ENCODE measurements at places on chromosomes 1 and 21.

DNA sequence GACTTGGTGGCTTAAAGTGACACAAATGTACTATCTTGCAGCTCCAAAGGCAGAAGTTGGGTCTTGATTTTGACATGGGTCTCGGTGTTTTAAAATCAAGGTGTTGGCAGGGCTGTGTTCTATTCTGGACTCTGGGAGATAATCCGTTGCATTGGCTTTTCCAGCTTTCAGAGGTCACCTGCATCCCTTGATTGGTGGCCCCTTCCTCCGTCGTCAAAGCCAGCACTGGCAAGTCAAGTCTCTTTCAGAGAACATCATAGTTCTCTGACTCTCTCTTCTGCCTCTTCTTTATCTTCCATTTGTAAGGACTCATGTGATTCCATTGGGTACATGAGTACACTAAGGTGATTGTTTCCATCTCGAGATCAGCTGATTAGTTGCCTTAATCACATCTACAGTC lies 172.1 kb downstream of the CAMTA1 start:
- no peak for DNase-seq

DNA sequence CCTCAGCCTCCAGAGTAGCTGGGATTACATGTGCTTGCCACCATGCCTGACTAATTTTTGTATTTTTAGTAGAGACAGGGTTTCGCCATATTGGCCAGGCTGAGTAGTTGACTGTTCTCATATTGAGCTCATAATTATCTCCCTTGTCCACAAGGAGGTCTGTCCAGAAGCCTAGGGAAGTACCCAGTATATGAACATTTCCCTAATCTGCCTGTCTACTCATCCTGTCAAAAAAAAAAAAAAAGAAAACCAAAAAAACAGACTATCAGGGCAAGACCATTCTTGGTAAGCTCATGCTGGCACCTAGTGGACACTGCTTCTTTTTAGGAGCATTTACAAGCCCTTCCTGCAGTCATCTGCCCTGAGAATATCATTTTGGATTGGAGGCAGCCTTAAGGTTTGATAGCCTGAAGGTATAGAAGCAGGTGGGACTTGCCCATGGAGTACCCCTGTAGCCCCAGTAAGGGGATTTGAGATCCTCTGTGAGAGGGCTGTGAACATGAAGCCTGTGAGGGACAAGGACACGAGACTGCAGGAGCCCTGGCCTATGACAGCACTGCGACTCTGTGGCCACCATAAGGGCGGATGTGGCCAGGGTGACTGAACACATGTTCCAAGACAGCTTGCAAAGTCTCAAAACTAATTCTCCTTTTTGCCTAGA lies 10.8 kb upstream of the DUSP12 start:
- peak; percentile 22 for DNase-seq

DNA sequence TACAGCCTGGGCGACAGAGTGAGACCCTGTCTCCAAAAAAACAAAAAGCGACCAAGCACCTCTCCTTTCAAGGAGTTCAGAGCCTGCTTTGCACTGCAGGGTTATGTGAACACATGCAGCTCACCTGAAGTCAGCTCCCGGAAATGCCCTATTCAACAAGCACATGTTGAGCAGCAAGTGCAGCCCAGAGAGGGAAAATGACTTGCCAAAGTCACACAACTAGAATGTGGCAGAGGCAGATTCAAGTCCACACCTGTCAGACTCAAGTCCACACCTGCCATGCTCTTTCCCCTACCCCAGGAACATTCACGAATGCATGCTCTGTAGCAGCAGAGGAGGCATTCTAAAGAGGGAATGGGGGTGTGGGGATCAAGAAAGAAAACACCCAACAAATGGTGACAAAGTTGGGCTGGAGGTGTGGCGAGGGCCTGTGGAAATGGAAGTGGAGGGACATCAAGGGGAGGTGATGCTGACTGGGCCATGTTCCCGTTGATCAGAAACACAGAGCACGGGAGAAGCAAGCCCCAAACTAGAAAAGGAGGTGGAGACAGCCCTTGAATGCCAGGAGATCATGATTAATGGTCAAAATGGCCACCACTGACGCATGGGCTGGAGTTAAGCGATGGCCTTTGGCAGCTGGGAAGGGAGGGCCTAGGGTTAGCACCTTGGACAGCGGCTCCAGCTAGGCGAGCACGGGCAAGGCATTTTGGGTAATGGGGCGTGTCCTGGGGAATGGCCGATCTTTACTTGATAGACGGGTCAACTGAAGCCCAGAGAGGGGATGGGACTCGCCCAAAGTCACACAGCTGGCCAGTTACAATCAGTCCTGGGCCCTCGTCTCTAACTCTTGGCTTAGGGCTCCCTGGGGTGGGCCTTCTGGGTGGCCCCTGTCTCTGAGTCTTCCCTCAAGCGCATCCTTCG lies 21.5 kb downstream of the RAP1GAP start:
- no peak for DNase-seq

GRCh38 chr1:248703674-248704073 lies 1.1 kb upstream of the OR14I1 start:
- DNase-seq, result no peak

DNA sequence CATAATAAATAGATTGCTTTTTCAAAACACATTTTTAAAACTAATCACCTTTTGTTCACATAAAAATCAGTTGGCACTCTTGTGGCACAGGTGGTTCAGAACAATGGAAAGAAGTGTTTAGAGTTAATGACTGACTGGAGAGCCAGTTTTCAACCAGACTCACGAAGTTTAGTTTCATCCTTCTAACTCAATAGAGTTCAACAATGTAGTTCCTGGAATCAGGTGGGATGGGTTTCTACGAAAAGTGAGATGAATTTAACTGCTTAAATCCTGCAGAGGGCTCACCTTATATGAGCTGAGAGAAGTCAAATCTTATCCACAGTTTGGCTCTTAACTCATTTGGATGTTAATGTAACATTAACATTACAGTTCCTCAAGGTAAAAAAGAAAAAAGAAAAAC lies 116.5 kb downstream of the SMYD2 start:
- no peak for DNase-seq

DNA sequence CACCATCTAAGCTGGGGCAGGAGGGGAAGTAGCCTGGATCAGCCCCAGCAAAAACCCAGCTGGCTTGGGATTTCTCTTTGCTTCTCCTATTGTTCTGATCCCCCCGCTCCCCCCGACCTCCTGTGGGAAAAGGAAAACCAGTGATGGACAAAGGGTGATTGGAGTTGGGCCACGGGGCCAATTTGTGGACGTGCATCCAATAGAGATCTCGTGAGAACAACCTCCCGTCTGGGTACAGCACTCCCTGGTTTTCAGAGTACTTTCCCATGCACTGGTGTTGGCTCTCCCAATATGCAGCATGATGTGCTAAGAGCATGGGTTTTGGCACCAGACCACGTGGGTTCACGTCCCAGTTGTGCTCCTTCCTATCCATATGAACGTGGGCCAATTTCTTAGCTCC lies 9.0 kb downstream of the BLACAT1 start:
- DNase-seq, result no peak

DNA sequence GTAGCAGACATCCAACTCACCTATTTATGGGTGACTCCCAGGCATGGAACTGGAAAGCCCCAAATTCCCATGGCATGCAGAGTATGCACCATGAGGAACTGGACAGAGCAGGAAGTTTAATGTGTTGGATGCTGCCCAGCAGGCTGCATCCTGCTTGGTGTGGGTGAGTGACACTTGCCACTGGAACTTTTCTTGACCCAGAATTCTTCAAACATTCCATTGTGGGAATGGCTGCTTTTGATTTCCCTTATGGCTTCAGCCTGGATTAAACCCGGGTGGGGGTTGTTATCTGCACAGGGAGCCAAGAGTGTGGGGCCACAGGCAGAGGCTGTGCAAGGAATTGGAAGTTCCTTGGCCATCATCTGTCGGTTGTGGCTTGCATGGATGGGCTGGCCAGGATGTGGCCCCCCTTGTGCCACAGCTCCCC lies 26.9 kb upstream of the BACE2 start:
- DNase-seq, result no peak

GRCh38 chr1:177209357-177209756 lies 38.6 kb downstream of the BRINP2 start:
- no peak for DNase-seq

- no peak for DNase-seq
Observed at GRCh38 chr1:33364565-33364918, 43.6 kb upstream of the A3GALT2 start.

GRCh38 chr1:89624314-89624713 lies 8.6 kb upstream of the LRRC8C start:
- DNase-seq, result no peak

DNA sequence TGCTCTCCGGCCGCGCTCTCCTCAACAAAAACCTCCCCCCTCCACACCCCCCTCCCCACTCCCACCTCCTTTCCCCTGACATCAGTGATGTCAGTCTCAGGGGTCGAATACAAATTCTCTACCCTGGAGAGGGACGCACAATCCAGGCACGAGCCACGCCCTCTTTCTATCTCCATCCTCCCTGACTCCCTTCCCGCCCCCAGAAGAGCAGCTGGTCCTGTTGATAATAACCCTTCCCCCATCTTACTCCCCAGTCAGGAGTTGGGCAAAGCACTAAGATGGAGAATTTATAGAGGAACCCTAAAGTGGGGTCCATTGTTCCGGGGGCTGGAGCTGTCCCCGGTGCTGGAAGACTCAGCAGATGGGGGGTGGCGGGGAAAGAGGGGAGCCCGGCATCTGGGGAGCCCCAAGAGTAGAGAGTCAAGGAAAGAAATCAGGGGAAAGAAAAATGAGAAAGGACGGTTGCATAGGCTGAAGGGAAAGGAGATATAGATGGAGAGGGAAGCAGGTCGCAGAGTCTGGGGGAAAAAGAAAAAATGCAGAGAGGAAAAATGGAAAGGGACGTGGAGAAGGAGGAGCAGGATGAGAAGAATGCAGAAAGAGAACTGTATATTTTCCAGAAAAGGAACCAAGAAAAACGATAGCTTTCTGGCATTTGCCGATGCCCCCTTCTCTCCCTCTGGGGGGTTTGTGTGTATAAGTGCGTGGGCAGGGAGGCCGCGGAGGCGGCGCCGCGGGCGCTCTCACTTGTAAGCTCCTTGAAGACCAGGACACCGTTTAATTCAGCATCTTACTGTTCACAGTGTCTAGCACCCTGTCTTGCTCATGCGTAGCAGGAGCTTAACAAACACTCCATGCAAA lies at the start of gene CELF3:
TSS of gene CELF3 (minus strand) at position 33 of the 861 bp plus-strand sequence. CDS start 783 bp downstream, outside the sequence.
- no peak for DNase-seq

DNA sequence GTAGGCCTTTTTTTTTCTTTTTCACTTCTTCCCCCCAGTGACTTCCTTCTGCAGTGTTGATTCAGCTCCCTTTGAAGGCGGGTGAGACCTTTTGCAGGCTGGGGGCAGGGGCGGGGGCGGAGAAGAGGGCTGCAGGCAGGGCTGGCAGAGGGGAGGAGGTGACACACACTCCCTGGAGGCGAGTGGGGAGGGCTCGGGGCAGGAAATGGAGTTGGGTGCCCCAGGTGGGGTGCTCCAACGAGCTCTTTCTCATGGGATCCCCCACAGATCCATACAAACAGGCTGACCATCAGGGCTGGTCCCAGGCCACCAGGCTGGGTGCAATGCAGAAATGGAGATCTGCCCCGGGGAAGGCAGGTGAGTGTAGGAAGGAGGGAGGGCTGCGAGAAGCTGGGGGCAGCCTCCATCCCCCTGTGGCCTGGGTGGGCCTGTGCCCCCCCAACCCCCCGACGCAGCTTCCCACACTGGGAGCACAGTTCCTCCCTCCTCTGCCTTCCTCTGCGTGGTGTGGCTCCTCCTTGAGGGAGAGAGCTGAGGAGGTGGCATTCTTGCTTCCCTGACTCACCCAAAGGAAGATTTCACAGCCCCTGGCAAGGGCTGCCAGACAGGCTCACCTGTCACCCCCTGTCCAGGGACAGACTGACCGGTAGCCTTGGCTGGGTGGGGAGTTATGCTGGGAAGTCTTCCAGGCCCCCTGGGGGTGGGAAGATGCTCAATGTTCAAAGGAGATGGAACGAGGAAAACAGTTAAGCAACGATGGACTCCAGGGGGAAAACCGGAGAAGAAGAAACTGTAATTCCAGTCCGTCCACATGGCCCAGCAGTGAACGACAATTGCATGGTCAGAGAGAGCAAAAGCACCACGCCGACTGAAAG lies 7.1 kb upstream of the ITGB2 start:
- peak; percentile 86 for DNase-seq

DNA sequence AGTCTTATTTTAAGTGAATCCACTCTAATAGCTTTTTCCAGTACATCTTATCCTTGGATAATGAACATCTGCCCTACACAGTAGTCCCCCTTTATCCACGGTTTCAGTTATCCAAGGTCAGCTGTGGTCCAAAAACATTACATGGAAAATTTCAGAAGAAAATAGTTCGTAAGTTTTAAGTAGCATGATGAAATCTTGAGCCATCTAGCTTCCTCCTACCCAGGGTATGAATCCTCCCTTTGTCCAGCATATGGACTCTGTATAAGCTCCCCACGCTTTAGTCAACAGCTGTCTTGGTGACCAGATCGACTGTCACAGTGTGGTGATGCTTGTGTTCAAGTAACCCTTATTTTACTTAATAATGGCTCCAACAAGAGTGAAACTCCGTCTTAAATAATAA lies 2.6 kb downstream of the GLRX2 start:
- no peak for DNase-seq

DNA sequence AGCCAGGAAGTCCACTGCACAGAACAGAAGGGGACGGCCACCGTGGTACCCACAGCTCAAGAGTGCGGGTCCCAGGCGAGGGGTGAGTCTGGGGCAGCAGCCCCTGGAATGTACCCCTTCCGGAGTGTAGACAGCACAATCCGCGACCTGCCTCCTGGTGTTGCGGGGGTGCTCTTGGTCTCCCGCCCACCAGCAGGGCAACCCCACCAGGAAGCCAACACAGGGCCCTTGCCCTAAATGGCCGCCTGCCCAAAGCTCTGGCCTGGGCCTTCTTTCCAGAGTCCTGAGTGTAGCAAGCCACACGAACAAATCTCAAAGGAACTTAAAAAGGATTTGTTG lies 1.1 kb upstream of the SLC19A1 start:
- no peak for DNase-seq

DNA sequence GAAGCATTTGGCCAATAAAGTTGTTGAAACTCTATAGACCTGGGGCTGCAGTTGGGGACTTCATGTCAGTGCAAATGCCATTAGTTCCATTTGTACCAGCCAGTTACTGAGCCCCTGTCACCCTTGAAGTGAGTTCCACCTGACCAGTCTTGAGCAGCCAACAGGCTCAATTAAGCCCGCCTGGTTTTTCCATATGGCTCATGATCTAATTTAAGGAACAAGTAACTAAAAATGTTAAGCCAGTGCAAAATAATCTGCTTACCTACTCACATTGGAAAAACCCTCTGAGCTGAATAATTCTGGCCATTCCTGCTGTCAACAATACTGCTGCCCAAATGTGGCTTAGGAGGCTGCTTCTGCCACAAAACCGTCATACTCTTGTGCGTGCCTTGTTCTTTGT lies 21.6 kb downstream of the NSUN4 start:
- no peak for DNase-seq

GRCh38 chr1:26799479-26800142 lies 11.9 kb downstream of the PIGV start:
- no peak for DNase-seq

GRCh38 chr1:175322109-175322508 lies 129.5 kb upstream of the KIAA0040 start:
- DNase-seq, result no peak

- no peak for DNase-seq
Observed at GRCh38 chr1:41488040-41488951, 3.8 kb upstream of the EDN2 start.

All from activated T-cell treated with anti-CD3 and anti-CD28 coated beads for 1 hour (primary cell).